Activated CD4-positive, alpha-beta memory T cell treated with anti-CD3 and anti-CD28 coated beads for 36 hours (primary cell): ENCODE measurements at places on chromosomes 12 and 14.
A peak's percentile ranks its signal among the peaks of the same experiment; 100 is the strongest.

- no peak for DNase-seq
Measured at GRCh38 chr12:1330477-1330827, 263.9 kb downstream of the FBXL14 start.

DNA sequence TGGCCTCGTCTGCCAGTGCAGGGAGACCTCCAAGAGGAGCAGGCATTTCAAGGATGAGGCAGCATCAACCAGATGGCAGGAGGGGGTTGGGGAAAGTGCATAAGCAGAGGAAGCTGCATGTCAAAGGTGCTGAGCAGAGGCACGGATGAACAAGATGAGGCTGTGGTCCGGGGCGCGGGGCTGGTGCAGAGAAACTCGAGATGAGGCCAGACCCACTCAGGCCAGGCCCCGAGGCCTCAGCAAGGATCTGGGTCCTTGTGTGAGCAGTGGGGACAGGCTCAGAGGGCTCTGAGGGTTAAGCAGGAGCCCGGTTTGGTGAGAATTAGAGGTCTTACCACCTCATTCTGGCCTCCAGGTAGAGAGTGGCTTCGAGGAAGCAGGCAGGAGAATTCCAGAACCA is 98.8 kb downstream of the DICER1 start:
- no peak for DNase-seq

DNA sequence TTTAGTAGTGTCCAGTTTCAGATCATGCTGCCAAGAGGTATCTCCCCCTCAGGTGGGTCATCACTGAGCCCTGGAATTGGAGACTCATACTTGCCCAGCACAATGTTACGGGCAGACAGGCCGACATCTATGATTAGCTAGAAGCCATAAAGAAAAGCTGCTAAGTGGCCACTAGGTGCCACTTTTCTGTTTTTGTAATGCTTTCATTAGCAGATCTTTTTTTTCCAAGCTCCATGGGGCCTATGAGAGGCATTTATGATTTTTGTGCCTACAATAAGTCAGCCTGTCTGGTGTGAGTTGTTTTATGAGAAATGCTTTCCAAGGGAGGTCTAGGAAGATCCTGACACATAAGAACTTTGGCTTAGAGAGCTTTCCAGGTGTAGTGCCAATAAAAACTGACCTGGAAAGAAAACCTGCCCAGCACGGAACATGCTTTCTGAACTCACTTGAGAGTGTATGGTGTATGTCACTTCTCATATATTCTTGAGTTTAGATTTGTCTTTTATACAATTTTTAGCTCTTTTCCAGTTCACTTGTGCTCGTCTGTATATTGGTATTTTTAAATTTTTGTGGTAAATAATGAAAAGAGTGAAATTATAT is 21.8 kb upstream of the SMCO2 start:
- no peak for DNase-seq

DNA sequence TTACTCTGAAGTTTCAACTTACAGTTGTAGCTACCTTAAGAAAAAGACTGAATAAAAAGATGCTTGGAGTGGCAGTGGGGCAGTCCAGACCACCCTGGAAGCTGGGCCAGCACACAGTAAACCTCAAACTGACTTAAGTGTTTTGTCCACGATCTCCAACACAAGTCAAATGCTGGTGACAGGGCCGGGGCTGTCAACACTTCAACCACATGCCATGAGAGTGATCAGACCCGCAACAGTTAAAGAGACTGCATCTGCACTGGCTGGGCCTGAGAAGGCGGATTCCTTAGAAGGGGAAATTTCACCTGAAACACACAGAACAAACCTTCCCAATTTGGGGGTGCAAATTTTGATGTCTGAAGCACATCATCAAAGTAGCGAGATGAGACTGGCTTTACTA is 223.5 kb upstream of the CAND1 start:
- DNase-seq, result no peak

- DNase-seq, result no peak
Measured at GRCh38 chr14:100902295-100903133, 1.0 kb downstream of the RTL1 start.

- DNase-seq, result no peak
Measured at GRCh38 chr12:53514628-53515290, 7.5 kb upstream of the NPFF start.

- DNase-seq, result no peak
Measured at GRCh38 chr14:54768501-54769129, 134.0 kb downstream of the GCH1 start.

DNA sequence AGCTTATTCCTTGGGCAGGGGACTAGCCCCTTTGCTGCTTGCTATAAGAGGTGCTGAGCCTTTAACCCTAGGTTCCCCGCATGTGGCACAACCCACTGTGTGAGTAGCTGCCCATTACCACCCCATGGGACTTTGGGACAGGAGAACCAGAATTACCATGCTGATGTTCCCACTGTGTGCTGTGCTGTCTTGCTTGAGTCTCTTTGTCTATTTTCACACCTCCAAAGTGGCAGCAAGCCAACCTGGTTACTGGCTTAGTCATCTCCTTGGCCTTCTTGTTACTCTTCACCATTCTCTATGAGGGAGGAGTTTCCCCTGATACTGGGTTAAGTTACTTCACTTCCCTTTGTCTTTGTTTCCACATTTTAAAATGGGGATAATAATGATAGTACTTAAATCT is 73.4 kb upstream of the ETV6 start:
- peak; percentile 73 for DNase-seq

DNA sequence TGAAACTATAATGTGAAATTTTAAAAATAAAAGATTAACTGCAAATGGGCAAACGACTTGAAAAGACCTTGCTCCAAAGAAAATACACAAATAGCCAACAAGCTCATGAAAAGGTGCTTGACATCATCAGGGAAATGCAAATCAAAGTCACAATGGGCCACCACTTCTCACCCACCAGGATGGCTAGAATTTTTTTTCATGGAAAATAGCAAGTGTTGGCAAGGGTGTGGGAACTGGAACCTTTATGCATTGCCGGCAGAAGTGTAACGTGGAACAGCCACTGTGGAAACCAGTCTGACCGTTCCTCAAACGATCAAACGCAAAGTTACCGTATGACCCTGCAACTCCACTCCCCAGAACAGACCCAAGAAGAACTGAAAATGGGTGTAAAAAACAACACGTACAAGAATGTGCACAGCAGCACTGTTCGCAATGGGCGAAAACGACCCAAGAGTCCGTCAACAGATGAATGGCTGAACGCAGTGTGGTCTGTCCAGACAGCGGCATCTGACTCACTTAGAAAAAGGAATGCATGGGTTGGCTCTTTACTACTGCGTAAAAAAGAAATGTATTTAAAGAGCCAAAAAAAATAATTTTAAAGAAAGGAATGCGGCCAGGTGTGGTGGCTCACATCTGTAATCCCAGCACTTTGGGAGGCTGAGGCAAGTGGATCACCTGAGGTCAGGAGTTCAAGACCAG is 40.2 kb downstream of the SCARB1 start:
- DNase-seq, result no peak

GRCh38 chr12:57389033-57389432 is 41.8 kb downstream of the R3HDM2 start:
- no peak for DNase-seq

DNA sequence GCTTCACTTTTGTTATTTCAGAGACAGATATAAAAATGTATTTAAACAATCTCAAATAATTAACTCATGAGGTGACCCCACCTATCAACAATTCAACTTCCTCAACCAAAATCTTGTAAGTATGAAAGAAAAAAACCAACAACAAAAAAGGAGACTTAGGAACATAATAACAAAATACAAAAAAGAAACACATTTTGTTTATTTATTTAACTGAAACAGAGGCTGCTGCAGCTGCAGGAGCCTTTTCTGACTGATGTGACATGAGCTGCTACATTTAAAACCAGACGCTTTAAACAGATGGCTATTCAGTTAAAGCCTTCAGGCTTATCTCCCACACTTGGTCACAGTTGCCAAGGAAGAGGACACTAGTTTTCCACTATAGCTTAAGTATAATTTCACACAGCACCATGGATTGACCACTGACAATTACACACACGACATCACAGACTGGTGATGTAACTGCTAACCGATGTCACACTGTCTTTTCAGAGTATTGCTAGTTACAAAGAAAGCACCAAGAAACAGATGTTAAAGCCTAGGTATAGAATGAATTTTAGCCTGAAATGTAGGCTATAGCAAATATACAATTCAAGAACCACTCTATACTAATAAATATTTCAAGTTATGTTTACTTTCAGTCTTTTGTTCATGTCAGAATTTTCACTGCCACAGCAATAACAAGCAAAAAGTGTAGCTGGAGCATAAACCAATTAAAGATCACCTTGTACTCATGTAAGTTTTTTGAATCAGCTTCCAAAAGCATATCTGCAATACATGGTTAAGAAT is 113.0 kb downstream of the MED13L start:
- no peak for DNase-seq

- DNase-seq, result no peak
Measured at GRCh38 chr12:26551385-26551784, 281.6 kb downstream of the ITPR2 start.

GRCh38 chr12:76084863-76085519 is 506 bp upstream of the NAP1L1 start:
- no peak for DNase-seq

DNA sequence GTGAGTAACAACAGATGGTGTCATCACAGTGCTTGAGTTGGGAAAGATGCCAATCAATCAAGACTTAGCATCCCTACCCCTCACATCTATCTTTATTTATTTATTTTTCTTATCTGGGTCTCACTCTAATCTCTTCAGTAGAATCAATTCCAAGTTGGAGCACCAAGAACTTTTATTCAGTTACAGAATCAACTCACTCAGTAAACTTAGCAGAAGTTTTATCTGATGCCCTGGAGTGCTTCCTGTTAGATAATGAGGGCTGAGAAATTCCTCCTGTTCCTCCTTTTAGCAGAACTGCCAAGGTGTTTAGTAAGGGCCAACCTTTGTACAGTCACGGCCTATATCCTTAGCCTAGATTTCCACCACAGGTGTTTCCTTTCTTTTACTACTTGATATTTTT is 11.3 kb upstream of the SLC5A8 start:
- no peak for DNase-seq

DNA sequence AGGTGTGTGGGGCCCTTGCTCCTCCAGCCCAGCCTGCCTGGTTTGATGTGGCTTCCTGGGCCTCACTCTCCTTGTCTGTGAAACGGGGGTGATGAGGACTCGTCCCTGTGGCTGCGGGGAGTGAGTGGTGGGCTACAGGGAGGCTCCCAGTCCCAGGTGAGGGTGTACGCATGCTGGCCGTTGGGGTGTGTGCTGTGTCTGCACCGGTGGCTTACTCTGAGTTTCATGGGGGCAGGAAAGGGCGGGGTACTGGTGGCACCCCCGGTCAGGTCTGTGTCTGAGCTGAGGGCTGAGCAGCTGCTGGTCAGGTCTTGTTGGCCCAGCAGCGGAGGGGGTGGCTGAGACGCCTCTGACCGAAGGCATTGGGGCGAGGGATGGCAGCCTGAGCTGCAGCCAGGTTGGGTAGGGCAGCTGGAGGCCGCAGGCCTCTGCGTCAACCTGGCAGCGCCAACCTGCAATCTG is 11.2 kb downstream of the ULK1 start:
- no peak for DNase-seq

DNA sequence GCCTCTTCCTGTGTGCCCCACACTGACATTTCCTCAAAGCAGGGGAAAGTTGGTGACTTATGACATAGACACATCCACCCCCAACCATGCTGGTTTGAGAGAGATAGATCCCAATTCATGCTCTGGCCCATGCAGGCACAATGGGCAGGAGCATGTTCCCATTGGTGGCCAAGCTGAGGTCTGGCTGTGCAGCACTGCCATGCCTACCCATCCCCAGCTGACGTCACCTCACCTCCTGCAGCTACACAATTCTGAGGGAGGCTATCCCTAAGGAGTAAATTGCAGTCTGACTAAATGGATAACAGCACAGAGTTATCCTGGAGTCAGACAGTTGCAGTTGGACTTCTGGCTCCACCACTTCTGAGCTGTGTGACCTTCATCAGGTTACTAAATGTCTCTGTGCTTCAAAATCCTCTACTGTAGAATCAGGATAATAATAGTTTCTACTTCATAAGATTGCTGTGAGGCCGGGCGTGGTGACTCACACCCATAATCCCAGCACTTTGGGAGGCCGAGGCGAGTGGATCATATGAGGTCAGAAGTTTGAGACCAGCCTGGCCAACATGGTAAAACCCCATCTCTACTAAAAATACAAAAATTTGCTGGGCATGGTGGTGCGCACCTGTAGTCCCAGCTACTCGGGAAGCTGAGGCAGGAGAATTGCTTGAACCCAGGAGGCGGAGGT is 323.9 kb downstream of the BCL11B start:
- no peak for DNase-seq

GRCh38 chr12:109513051-109513450 is 35.6 kb downstream of the UBE3B start:
- DNase-seq, result no peak

DNA sequence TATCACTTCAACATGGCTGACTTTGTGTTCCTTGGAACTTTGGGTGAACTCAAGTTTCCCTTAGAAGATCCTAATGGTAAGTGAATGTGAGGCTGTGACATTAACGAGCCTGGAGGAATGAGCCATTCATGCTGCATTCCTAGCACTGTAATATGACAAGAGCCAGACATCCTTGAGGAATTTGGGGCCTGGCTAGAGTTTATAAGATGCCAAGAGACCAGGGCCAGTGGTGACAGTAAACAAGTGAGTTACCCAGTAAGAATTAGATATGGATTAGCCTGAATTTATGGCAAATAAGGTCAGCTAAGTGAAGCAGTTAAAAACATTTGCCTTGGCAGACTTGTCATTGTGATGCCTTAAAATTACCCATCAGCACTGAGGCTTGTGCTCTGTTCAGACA is 232.4 kb downstream of the AKAP6 start:
- no peak for DNase-seq

GRCh38 chr12:124327362-124328043 is 32.6 kb downstream of the RFLNA start:
- DNase-seq, result no peak

DNA sequence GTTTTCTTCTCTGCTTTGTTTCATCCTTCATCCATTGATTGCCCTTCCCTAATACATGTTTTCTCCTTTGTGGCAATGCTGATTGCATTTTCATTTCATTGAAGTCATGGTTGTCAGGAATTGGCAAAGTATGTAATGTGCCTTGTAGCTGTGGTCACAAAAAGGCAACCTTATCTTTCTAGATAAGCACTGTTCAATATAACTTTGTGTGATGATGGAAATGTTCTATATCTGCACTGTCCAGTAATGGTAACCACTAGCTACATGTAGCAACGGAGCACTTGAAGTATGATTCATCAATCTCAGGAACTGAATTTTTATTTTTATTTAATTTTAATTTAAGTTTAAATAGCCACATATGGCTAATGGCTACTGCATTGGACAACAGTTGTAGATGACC is 79.8 kb downstream of the PCNX1 start:
- DNase-seq, result no peak
